Naive B cell (primary cell): ENCODE measurements at places on chromosomes 5 and 9.

DNA sequence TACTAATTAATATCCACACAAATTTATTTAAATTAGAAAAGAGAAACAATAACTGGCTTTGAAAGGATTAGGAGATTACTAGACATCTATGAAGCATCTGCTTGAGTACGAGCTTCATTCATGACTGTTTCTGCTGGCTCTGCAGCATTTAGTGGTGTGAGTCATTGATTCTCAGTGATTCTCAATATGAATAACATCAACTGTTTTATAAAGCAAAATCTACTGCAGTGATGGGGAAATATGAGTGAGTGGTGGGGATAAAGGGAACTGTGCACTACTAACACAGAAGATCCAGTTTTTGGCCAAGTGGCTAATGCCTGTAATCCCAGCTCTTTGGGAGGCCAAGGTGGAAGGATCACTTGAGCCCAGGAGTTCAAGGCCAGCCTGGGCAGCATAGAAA is 8.4 kb downstream of the FNBP1 start:
- peaks cover 49% of the 10 kb centered on the region for H3K4me1 ChIP-seq
- no peaks in the 10 kb centered on the region for H3K36me3 ChIP-seq
- peak overlapping the region; percentile 99 for H3K27ac ChIP-seq
- no peaks in the 10 kb centered on the region for H3K27me3 ChIP-seq
- no peak for DNase-seq

DNA sequence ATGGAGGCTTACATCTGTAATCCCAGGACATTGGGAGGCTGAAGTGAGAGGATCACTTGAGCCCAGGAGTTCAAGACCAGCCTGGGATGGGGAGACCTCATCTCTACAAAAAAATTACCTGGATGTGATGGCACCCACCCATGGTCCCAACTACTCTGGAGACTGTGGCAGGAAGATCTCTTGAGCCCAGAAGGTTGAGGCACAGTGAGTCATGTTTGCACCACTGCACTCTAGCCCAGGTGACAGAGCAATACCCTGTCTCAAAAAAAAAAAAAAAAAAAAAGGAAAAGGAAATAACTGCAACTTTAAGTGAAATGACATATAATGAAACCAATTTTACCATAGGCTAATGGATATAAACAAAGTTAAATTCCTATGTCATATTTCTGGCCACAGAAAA is 152.1 kb upstream of the DHFR start:
- H3K4me1 ChIP-seq: peaks cover 5% of the 10 kb centered on the region
- no peaks in the 10 kb centered on the region for H3K27me3 ChIP-seq
- no peak overlapping the region for H3K27ac ChIP-seq
- no peak for DNase-seq

- peaks cover 11% of the 10 kb centered on the region for H3K27me3 ChIP-seq
- no peaks in the 10 kb centered on the region for H3K36me3 ChIP-seq
- H3K27ac ChIP-seq: no peak overlapping the region
- H3K4me3 ChIP-seq: no peak overlapping the region
- no peaks in the 10 kb centered on the region for H3K4me1 ChIP-seq
- DNase-seq: no peak
These were observed 97.7 kb upstream of the PPP1R26 start for GRCh38 chr9:135381762-135382310.

- no peak for DNase-seq
- peaks cover 15% of the 10 kb centered on the region for H3K36me3 ChIP-seq
- H3K27me3 ChIP-seq: no peaks in the 10 kb centered on the region
- H3K27ac ChIP-seq: no peak overlapping the region
- no peak overlapping the region for H3K4me3 ChIP-seq
These were observed 10.3 kb downstream of the ZFAND5 start for GRCh38 chr9:72354704-72355103.

GRCh38 chr5:160637357-160638090 is 214.5 kb downstream of the ATP10B start:
- DNase-seq: no peak
- H3K36me3 ChIP-seq: no peaks in the 10 kb centered on the region
- no peak overlapping the region for H3K27ac ChIP-seq
- peaks cover 31% of the 10 kb centered on the region for H3K27me3 ChIP-seq

DNA sequence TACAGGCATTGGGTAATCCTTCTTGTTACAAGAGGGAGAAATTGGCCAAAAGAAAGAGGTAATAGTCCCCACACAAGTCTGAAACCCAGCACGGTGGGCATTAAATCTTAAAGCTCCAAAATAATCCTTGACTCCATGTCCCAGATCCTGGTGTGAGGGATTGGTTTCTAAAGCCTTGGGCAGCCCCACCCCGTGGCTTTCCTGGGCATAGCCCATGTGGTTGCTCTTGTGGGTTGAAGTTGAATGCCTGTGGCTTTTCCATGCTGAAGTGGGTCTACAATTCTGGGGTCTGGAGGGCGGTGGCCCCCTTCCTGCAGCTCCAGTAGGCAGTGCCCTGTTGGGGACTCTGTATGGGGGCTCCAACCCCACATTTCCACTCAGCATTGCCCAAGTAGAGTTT is 91.8 kb upstream of the LARP1 start:
- no peak overlapping the region for H3K4me3 ChIP-seq
- no peak for DNase-seq
- peaks cover 26% of the 10 kb centered on the region for H3K36me3 ChIP-seq
- no peak overlapping the region for H3K27ac ChIP-seq
- no peaks in the 10 kb centered on the region for H3K27me3 ChIP-seq

GRCh38 chr5:110852053-110852452 is 113.2 kb downstream of the SLC25A46 start:
- no peak overlapping the region for H3K4me3 ChIP-seq
- DNase-seq: no peak
- no peaks in the 10 kb centered on the region for H3K36me3 ChIP-seq

DNA sequence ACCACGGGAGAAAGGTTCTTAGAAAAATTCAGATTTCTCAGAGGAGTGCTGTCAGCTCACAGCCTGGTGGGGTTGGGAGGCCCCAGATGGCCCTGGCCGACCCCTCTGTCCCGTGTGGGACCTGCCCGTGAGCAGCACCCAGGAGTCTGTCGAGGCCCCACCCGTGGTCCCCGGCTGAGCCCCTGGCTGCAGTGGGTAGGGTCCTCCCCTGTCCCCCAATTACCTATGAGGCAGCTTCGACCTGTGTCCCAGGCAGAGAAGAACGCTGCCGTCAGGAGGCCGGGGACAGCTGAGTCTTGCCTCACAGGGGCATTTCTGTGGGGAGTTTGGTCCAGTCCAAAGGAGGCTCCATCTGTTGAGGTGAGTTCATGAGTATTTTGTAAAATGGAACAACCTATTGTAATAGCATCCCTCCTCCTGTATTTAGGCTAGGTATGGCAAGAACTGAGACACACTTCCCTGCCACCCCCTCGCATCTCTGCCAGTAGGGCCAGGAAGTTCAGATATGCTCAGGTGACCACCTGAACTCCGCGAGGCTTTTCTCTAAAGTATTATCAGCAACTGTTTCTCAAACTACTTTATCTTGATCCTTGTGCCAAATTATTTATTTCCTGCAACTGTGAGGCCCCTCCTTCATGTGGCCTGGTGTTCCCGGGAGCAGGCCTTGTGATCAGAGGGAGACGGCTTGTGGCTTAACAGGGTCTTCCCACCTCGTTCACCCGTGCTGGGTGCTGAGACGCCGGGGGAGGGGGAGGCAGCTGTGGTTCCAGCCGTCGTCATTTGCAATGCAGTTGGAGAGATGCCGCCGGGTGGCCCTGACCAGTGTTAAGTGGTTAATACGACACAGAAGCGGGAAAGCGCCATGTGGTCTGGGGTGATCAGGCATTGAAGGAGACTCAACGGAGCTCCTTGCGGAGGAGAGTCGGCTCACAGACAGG is 1.7 kb downstream of the AHRR start:
- H3K4me3 ChIP-seq: no peak overlapping the region
- peaks cover 61% of the 10 kb centered on the region for H3K27me3 ChIP-seq
- DNase-seq: no peak

- no peak overlapping the region for H3K27ac ChIP-seq
- no peak for DNase-seq
- H3K4me3 ChIP-seq: no peak overlapping the region
- H3K36me3 ChIP-seq: peaks cover 5% of the 10 kb centered on the region
- H3K27me3 ChIP-seq: no peaks in the 10 kb centered on the region
- H3K4me1 ChIP-seq: no peaks in the 10 kb centered on the region
These were observed 120.0 kb upstream of the HMHB1 start for GRCh38 chr5:143691945-143692290.

GRCh38 chr9:112997236-112997941 is 14.6 kb downstream of the ZNF883 start:
- H3K4me3 ChIP-seq: no peak overlapping the region
- no peaks in the 10 kb centered on the region for H3K4me1 ChIP-seq
- DNase-seq: no peak
- peaks cover 58% of the 10 kb centered on the region for H3K36me3 ChIP-seq
- H3K27ac ChIP-seq: no peak overlapping the region

- no peaks in the 10 kb centered on the region for H3K36me3 ChIP-seq
- no peak overlapping the region for H3K27ac ChIP-seq
- H3K4me1 ChIP-seq: peaks cover 48% of the 10 kb centered on the region
- DNase-seq: no peak
- H3K4me3 ChIP-seq: peak overlapping the region; percentile 39
These were observed 85.4 kb downstream of the SLC1A3 start for GRCh38 chr5:36691696-36692371.

DNA sequence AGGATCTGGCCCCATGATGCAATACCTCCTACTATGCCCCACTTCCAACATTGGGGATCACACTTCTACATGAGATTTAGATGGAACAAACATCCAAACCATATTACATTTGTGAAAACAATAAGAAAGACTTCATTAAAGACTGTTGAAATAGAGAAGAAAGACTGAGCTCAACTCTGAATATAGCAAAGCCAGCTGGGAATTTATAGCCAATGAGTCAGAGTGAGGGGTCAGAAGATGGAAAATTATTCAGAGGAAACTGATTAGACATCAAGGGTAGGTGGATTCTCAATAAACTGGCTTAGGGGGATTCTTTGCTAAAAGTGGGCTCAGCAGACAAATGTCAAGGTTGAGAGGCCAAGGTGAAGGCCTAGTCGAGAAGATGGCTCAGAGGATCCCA is 25.6 kb downstream of the BTF3 start:
- DNase-seq: no peak
- no peaks in the 10 kb centered on the region for H3K36me3 ChIP-seq
- H3K4me1 ChIP-seq: peaks cover 7% of the 10 kb centered on the region
- no peak overlapping the region for H3K27ac ChIP-seq
- H3K27me3 ChIP-seq: peaks cover 18% of the 10 kb centered on the region

DNA sequence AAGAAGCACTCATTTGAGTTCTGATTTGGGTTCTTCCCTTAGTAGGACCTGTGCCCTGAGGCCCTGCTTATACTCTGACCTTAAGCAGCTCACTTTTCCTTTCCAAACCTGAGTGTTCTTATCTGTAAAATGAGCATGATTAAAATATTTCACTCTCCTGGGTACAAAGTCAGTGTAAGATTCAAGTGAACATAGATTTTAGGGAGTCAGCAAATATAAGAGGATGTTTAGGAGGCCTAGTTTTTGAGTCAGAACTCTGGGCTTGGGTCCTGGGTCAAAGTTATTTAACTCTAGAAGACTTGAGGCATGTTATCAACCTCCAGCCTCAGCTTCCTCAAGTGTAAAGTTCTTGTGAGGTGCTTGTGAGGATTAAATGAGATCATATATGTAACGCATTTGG is 8.7 kb upstream of the SPARC start:
- no peak overlapping the region for H3K4me3 ChIP-seq
- DNase-seq: no peak
- H3K27me3 ChIP-seq: no peaks in the 10 kb centered on the region
- H3K4me1 ChIP-seq: no peaks in the 10 kb centered on the region

- H3K4me1 ChIP-seq: no peaks in the 10 kb centered on the region
These were observed 163.7 kb downstream of the GABBR2 start for GRCh38 chr9:98545021-98545420.

DNA sequence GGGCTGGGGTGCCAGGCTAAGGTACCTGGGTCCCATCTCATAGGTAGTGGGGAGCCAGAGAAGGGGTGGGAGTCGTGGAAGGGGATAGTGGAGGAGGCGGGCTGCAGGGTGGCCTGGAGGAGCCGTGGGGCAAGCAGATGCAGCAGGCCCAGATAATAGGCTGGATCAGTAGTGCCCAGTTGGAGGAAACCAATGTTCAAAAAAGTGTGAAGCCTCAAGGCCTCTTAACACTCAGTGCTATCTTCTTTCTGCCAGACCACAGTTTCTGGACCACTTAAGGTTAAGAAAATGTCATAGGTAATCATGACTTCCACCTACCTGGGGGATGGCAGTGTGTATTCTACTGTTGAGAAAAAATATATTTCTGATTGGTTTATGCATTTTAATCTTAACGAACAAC is 63.3 kb upstream of the TGFBR1 start:
- peaks cover 10% of the 10 kb centered on the region for H3K36me3 ChIP-seq
- H3K27me3 ChIP-seq: peaks cover 6% of the 10 kb centered on the region
- H3K27ac ChIP-seq: no peak overlapping the region
- DNase-seq: no peak

DNA sequence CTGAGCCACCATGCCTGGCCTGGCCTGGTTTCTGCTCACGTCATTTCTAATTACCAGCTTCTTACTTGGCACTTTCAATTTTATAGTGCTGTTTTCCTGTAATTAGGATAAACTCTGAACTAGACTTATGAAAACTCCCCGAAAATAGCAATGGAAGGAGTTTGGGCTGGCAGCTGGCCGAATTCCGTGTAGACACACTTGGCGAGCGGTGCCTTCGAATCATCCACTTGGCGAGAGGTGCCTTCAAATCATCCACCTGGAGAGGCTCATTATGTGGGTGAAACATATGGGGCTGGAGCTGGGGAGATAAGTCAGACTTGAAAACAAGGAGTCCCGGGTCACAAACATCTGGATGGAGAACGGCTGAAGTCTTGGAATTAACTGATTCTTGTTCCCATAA is 203.7 kb downstream of the ROR2 start:
- H3K27ac ChIP-seq: no peak overlapping the region
- H3K4me1 ChIP-seq: no peaks in the 10 kb centered on the region
- H3K27me3 ChIP-seq: peaks cover 10% of the 10 kb centered on the region
- H3K36me3 ChIP-seq: no peaks in the 10 kb centered on the region

- H3K4me3 ChIP-seq: no peak overlapping the region
- peaks cover 21% of the 10 kb centered on the region for H3K27me3 ChIP-seq
- no peaks in the 10 kb centered on the region for H3K4me1 ChIP-seq
- no peak for DNase-seq
These were observed 158.1 kb downstream of the ATP10B start for GRCh38 chr5:160693831-160694465.

DNA sequence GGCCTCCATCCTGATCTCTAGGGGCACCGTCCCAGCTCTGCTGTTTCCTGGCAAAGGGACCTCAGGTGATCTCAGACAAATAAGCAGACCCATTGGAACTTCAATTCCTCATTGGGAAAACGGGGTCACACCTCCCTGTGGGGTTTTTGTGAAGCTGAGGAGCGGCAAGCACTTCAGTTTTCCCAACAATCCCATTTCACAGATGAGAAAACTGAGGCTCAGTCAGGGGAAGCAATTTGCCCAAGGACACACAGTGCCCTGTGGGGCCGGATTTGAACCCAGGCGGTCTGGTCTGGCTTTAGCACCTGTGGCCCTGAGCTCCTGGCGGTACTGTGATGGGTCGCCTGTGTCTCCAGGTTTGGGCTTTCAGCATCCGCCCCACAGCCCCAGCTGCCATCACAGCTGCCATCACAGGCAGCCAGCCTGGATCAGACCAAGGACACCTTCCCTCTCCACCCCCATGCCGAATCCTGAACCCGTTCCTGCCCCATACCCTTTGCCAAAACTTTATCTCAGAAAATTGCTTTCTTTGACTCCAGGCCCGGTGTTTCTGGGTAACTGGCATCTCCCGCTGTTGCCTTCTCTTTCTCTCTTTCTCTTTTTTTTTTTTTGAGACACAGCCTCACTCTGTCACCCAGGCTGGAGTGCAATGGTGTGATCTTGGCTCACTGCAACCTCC is 26.4 kb downstream of the NCS1 start:
- no peaks in the 10 kb centered on the region for H3K4me1 ChIP-seq
- H3K36me3 ChIP-seq: no peaks in the 10 kb centered on the region
- H3K4me3 ChIP-seq: no peak overlapping the region
- H3K27ac ChIP-seq: peak overlapping the region; percentile 56
- DNase-seq: no peak

GRCh38 chr5:179765400-179765799 is 28.4 kb upstream of the LTC4S start:
- H3K4me3 ChIP-seq: no peak overlapping the region
- no peaks in the 10 kb centered on the region for H3K27me3 ChIP-seq
- H3K36me3 ChIP-seq: peaks cover 5% of the 10 kb centered on the region
- no peak overlapping the region for H3K27ac ChIP-seq
